ENCODE measurements at places on chromosomes 12 and 14.

DNA sequence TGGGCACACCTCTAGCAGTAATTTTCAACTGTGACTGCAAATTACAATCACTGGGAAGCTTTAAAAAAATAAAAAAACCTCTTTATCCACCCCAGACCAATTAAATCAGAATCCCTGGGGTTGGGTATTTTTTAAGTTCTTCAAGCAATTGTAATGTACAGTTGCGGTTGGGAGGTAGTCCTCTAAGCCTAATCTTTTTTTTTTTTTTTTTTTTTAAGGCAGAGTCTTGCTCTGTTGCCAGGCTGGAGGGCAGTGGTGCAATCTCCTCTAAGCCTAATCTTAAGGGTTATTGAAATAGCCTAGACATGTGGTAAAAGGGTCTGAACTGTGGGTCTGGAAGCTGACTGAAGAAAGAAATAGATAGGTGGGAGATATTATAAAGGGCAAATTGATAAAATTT lies 230.5 kb downstream of the AKAP6 start:
- DNase-seq: no peak

DNA sequence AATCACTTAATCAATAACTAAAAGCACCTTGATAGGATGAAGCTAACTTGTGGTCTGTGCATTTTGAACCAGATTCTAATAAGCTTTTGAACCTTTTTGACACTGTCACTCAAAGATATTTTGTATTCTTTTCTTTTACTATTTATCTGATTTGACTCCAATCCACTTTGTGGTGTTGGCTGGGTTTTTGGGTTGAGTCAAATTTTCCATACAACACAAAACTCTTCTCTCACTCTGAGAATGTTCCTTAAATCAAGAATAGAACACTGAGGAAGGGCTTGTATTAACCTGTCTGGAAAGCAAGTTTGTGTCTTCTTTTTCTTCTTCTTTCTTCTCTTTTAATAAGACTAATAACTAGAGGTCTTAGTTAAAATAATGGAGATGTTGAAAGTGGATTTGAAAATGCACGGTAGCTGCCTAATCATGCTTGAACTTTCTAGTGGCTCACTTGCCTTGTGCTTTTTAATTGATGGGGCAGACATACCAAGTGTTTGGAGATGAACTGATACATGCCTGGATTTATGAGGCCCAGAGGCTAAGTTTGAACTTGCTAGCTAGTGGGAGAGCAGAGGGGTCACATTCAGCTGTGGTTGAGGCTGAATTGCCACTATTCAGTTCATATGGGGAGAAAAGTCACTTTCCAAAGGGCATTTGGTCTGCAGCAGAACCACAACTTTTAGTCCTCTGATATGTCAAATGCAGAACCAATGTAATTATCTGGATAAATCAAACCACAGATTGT lies 93.5 kb upstream of the PTHLH start:
- no peak for DNase-seq

- DNase-seq: no peak
These were observed 39.7 kb downstream of the PSMA6 start for GRCh38 chr14:35331605-35332516.

DNA sequence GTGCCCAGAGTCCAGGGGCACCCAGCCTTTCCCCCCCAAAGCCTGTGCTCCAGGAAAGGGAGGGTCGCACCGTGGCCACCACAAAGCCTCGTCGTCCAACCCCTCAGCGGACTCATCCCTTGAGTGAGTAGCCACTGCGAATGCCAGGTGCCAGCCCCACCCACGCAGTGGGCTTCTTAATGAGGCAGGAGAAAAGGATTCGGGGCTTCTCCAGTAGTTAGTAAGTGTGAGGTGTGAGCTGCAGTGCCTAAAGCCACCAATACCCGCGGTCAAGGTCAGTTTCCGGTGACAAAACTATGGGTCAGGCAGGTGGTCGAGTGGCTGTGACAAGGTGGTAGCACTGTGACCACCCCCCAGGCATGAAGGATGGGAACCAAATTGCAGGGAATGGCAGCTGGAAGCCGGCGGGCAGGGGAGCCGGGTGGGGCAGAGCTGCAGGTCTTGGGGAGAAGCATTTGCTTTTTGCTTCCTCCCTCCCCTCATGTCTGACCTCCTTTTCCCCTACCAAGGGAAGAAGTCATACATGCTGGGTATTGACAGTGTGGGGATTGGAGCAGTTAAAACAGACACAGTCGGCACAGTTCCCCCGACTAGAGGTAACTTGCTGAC lies 8.0 kb downstream of the RAN start:
- no peak for DNase-seq

DNA sequence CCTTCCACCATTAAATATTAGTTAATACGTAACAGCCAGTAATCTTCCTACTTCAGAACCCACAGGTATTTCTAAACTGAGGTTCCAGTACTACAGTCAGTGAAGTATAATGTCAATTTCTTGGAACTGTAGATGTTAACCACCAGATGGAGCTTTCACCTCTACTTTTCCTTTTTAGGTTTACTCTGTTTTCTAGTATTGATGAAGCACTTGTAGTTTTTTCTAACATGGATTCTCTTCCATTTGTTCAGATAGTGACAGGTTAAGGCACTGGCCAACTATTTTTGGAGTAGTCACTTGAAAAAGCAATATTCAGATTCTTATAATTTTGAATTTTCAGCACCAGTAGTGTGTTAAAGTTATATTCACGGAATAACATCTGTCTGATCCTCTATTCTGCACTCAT lies 4.6 kb upstream of the SEC23A start:
- DNase-seq: no peak

DNA sequence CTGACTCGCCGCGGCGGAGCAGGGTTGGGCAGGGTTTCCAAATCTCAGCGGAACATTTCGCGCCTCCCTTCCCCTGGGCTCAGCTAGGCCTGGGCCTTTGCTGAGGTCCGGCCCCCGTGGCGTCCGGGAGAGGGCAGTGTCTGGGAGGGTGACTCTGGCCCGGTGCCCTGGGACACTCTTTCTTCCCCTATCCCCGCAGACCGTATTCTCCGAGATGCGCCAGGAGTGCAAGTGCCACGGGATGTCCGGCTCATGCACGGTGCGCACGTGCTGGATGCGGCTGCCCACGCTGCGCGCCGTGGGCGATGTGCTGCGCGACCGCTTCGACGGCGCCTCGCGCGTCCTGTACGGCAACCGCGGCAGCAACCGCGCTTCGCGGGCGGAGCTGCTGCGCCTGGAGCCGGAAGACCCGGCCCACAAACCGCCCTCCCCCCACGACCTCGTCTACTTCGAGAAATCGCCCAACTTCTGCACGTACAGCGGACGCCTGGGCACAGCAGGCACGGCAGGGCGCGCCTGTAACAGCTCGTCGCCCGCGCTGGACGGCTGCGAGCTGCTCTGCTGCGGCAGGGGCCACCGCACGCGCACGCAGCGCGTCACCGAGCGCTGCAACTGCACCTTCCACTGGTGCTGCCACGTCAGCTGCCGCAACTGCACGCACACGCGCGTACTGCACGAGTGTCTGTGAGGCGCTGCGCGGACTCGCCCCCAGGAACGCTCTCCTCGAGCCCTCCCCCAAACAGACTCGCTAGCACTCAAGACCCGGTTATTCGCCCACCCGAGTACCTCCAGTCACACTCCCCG lies 3.0 kb downstream of the WNT1 start:
- no peak for DNase-seq

- DNase-seq: no peak
These were observed 79.2 kb downstream of the MDGA2 start for GRCh38 chr14:47596232-47596631.

DNA sequence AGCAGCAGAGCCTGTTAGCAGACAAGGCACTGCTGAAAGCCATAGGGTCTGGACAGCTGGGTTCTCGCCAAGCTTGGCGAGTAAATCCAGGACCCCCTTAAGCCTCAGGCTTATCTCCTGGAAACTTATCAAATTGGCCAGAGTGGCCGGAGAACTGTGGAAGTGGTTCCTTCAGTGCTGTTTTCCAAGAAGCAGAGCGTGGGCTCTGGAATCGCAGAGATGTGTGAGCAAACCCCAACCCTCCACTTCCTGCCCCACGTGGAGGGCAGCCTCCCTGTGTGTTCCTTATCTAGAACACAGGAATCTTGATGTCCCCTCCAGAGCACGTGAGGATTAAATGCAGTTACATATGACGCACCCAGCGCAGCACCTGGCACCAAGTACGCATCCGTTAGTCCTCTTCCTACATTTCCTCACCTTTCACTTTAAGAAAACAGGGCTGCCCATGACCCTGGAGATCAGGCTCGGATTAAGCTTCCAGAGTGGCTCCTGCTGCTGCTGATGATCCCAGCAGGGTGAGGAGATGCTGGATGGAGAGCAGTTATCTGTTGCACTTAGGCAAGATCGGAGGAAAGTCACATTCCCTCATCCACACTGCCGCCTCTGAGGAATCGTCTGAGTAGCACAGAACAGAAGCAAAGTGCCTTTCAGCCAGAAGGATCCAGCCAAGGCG lies 35.0 kb downstream of the MMAB start:
- DNase-seq: no peak

DNA sequence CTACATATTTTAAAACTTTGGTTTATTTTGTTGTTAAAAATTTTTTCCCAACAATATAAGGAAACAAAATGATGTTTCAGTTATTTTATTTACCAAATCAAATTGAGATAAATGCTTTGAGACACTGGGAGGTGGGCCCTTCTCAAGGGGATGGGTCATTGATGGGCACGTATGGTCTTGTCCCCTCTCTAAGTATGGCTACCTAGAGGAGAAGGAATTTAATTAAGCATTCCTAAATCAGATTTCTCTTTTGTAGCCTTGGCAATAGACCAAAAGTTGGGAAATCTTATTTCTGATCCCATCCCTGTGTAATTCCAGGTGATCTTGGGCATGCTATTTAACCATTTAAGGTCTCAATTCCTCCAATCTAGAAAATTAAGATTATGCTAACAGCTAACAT lies 79.0 kb downstream of the SCN8A start:
- DNase-seq: no peak

DNA sequence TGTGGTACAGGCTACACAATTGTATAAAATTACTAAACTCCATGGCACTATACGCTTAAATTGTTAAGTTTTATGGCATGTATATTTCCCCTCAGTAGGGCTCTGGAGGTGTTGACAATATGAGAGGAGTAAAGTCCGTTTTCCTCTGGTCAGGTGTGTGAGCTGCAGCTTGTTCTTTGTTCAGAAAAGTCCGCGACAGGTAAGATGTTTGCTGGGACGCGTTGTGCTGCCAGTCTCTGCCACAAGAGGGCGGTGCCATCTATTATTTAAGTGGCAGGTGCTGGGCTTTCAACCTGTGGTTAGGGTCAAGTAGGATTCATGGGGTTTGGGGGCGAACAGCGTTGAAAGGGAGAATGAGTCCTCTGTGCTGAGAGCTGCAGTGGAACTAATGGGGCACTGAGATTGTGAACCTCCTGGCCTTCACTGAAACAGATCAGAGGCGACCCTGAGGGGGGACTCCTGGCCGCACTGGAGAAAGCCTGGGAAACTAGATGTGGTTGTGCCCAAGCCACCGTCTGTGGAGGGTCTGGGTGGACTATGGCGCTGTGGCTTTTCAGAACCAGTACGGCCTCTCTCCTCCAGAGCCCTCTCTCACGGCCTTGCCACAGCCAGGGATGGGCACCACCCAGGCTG lies 179.0 kb downstream of the SLC15A4 start:
- no peak for DNase-seq

DNA sequence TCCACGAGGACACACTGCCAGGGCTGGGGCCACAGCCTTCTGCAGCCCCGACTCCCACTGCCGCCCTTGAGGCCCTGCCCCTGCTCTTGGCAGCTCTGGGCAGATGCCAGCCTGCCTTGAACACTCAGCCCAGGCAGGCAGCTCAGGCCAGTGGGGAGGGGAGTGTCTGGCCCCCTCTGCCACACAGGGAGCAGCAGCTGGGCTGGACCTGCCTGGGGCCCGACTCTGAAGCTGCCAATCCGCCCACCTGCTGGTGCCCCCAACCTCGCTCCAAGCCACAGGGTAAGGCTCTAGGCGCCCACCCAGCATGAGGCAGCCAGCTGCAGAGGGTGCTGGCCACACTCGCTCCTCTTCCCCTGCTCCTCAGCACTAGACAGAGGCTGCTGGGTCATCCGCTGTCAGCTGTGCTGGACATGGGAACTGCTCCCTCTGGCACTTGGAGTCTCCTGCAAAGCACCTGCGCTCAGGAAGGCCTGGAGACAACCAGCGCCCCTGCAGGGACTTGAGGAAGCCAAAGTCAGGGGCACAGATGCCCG lies 24.6 kb upstream of the NUDT14 start:
- no peak for DNase-seq

DNA sequence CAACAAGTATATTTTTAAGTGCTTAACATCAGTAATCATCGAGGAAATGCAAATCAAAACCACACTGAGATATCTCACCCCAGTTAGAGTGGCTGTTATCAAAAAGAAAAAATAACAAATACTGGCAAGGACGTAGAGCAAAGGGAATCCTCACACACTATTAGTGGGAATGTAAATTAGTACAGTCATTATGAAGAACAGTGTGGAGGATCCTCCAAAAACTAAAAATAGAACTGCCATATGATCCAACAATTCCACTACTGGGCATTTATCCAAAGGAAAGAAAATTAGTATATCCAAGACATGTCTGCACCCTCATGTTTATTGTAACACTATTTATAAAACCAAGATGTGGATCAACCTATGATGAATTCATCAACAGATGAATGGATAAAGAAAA lies 149.0 kb upstream of the PWP1 start:
- DNase-seq: no peak

DNA sequence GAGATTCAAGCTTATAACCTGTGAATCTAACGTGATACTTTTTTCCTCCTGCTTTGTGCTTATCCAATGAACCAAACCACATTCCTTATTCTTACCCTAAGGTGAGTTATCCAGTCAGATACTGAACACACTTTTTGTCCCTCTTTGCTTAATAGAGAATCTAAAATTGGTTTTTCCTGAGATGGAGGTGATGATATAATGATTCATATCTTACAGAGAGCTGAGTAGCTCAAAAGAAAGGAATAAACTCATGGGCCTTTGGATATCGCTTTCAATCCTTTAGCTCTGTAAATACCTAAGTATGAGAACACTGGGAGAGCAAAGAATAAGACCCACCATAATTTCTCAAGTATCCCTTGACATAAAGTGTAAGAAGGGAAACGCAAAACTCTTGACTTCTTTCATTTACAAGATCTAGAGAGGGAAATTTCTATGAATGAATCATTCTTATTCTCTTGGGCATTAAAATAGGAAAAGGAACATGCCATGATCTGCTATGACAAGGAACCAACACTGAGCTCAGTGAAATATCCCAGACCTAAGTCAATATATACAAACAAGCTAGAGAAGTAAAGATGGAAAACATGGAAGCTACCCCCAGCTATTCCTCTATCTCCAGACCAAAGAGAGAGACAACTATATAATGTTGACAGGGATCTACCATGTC lies 81.8 kb upstream of the STAC3 start:
- DNase-seq: no peak

All from activated T-helper 1 cell treated with anti-CD3 and anti-CD28 coated beads, Interleukin-2, amount 50 U/mL, for 16 hours (primary cell).